Liver (tissue), 10 donors: ENCODE measurements at places on chromosomes 13 and 19.

GRCh38 chr19:17553256-17553655 is 2.2 kb upstream of the COLGALT1 start:
- no peak for DNase-seq

GRCh38 chr19:15862444-15862843 is 35.4 kb downstream of the CYP4F2 start:
- DNase-seq: no peak

GRCh38 chr19:13195678-13196077 is 45.5 kb downstream of the IER2 start:
- peak; percentile 68 for DNase-seq

GRCh38 chr19:33514885-33515551 is 6.6 kb downstream of the PEPD start:
- no peak for DNase-seq

GRCh38 chr13:62626771-62627170 is 1211.1 kb upstream of the PCDH20 start:
- no peak for DNase-seq

- peak; percentile 83 for DNase-seq
These were observed 1.1 kb downstream of the INTS6 start for GRCh38 chr13:51451467-51452360.

DNA sequence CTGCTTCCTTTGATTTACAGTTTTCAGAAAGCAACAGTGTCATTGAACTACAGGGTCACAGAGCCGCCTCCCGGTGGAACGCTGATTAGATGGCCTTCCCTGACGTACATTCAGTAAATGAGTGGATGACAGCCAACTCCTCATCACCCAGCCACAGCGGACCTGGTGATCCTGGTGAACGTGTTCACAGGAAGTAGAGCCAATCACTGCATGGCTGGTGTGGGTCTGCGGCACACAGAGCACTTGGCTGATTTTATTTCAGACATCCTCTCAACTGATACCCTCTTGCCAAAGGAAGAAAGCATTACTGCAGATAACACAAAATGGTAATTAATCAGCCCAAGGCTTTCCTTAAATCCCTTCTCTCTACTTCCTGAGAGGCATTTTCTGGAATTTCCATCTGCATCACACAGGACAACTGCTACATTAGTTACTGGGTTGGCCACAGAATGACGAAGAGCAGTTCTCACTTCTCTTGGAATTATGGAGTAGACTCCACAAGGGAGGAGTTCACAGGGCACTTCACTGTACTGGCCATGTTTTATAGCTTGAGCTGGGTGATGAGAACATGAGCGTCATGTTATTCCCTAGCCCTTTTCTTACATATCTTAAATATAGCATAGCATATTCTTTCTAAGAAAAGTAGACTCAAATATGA is 84.0 kb upstream of the SLC7A1 start:
- DNase-seq: no peak

DNA sequence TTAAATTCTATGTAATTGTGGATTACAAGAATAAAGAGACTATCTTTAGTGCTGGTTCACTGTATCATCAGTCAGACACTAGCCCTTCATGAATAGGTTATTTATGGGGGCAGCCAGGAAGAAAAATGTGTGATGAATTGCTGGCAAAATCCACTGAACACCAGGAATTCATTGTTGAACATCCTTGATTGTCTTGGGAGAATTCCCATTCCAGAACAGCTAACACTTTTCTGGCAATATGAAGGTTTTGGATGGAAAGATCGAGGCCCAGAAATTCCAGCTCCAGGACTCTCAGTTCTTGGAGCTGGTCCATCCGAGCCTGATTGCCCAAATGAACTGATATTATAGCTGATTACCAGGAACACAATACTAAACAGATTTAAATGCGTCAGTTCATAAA is 11.5 kb upstream of the SPART start:
- no peak for DNase-seq

GRCh38 chr13:44386913-44387556 is 13.4 kb downstream of the SERP2 start:
- DNase-seq: no peak

DNA sequence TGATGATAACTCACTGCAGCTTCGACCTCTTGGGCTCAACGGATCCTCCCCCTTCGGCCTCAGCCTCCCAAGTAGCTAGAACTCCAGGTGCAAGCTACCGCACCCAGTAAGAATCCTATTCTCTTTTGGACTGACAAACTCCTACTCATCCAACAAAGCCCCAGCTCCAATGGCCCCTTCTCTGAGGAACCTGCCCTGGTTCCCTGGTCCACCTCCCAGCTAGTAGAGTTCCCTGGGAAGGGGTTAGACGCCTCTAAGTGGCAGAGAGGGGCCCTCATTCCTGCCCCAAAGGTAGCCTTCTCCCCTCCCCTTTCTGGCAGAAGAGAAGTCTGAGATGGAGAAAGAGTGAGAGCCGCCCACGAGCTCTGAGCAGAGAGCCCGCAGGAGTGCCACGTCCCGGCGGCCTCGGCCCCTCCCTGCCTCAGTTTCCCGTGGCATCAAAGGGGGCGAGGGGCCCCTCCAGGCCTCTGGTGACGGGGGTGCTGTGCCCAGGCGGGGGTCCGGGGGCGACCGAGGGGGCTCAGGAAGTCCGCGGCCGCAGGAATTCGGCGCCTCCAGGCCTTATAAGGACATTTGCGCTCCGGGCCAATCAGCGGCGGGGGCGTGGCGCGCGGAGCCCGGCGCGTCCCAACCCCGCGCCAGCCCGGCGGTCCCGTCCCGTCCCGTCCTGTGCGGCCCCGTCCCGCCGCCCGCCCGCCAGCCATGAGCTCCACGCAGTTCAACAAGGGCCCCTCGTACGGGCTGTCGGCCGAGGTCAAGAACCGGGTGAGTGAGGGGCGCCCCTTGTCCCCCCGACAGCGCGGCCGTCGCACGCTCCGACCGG is at the start of gene CNN2:
TSS of gene CNN2 (plus strand) at position 649 of the 823 bp plus-strand sequence. CDS start at position 703, 54 bp downstream.
- peak; percentile 75 for DNase-seq

DNA sequence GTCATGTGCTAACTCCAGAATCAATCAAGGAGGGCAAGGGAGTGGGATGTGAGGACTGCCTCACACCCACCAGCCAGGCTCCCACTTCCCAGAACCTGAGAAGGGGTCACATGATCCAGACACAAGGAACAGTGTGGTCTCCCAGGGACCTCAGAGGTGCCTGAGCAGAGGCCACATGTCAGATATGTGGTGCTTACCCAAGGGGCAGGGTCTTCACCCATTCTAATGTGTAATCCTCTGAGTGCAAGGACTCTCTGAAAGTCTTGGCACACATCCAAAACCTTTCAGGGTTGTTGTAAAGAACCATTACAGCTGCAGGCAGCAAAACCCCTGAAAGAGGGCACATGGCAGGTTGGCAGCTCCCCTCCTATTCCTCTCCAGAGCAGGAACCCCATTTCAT is 656.6 kb downstream of the UQCRFS1 start:
- DNase-seq: no peak

GRCh38 chr13:98509271-98510155 is 67.4 kb downstream of the STK24 start:
- peak; percentile 77 for DNase-seq

DNA sequence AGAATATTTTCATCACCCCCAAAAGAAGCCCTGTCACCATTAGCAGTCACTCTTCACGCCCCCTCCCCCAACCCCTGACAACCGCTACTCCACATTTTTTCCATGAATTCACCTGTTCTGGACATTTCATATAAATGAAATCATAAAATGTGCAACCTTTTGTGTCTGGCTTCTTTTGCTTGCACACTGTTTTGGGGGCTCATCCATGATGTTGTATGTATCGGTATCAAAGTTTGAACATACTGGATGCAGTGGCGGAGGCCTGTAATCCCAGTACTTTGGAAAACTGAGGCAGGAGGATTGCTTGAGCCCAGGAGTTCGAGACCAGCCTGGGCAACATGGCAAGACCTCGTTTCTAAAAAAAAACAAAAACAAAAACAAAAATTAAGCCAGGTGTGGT is 7.2 kb downstream of the GADD45B start:
- no peak for DNase-seq

DNA sequence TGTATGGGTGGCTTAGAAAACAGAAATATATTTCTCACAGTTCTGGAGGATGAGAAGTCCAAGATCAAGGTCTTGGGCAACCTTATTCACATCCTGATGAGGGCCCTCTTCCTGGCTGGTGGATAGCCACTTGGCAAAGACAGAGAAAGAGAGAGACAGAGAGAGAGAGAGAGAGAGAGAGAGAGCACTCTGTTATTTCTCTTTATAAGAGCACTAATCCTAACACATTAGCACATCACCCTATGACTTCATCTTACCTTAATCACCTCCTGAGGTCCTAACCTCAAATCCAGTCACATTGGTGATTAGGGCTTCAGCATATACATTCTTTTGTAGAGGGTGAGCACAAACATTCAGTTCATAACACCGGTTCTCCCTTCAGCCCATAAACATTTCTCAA is 430.3 kb downstream of the EFNB2 start:
- DNase-seq: no peak

- no peak for DNase-seq
These were observed 138.8 kb upstream of the GJB6 start for GRCh38 chr13:20370815-20371421.

DNA sequence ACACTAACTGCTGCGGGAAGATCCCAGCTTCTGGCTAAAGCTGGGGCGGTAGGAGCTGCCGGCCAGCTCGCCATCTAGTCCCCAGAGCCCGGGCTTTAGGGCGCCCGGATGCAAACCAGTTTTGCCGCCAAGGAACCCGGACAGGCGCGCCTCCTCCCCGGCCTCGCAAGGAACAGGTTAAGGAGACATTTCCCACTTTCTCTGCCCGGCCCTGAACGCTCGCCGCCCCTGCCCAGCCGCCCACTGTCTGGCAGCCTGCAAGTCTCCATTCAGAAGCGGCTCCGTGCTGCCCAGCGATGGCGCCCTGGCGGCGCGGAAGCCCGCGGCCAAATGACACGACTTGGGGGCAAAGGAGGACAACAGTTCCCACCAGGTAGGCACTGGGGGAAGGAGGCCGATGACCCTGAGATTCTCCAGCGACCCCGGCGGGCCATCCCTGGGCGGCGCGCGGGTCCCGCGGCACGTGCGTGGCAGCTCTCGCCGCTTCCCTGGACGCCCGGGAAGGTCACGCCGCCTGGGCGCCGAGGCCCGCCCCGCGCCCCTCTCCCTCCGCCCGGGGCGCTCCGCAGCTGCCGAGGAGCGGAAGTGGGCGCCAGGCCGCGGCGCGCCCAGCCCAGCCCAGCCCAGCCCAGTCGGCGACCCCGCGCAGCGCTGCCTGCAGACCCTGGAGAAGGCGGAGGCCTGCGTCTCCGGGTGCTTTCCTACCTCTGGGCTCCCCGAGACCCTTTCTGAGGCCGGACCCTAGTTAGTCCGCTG is 42.2 kb upstream of the HNRNPA1L2 start:
- peak; percentile 44 for DNase-seq

DNA sequence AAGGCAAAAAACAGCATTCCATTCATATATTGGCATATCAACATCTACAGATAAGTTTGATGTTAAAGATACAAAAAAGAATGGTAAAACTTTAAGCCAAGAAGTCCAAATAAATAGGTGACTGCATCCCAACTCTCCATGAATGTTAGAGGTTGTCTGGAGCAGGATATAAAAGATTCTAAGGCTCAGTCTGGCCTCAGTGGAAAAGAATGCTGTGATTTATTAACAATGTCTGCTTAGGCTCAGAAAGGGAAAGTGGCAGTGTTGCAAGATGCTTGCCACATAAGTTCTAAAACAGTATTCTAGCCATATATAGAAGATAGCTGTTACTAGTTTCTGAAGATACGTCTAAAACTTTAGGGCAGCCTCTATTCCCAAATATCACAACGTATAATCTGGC is 179.8 kb upstream of the NBEA start:
- DNase-seq: no peak

DNA sequence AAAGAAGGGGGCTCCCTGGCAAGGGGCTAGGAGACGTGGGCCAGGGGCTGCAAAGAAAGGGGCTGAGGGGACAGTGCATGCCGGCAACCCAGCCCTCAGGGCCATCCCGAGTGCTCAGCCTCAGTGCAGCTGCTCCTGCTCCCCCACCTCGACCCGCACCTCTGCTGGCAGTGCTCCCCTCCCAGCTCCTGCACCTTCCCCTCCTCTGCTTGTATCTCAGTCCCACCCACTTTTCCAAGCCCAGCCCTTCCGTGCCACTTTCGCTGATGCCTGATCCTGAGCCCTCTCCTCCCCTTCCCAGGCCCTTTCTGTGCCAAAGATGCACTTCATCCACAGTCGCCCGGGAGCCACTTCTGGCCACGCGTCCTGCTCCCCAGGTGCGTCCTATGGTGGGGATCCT is 69.9 kb upstream of the KCTD15 start:
- no peak for DNase-seq

GRCh38 chr13:51364404-51365008 is 25.0 kb downstream of the SERPINE3 start:
- DNase-seq: no peak

- no peak for DNase-seq
These were observed 186.9 kb upstream of the IRS2 start for GRCh38 chr13:109973279-109973678.

GRCh38 chr13:33284916-33285315 is 639 bp downstream of the STARD13 start:
- no peak for DNase-seq

GRCh38 chr13:52997951-52998876 is 30.4 kb upstream of the OLFM4 start:
- no peak for DNase-seq

GRCh38 chr19:42114412-42114811 is 17.8 kb downstream of the POU2F2 start:
- DNase-seq: no peak

DNA sequence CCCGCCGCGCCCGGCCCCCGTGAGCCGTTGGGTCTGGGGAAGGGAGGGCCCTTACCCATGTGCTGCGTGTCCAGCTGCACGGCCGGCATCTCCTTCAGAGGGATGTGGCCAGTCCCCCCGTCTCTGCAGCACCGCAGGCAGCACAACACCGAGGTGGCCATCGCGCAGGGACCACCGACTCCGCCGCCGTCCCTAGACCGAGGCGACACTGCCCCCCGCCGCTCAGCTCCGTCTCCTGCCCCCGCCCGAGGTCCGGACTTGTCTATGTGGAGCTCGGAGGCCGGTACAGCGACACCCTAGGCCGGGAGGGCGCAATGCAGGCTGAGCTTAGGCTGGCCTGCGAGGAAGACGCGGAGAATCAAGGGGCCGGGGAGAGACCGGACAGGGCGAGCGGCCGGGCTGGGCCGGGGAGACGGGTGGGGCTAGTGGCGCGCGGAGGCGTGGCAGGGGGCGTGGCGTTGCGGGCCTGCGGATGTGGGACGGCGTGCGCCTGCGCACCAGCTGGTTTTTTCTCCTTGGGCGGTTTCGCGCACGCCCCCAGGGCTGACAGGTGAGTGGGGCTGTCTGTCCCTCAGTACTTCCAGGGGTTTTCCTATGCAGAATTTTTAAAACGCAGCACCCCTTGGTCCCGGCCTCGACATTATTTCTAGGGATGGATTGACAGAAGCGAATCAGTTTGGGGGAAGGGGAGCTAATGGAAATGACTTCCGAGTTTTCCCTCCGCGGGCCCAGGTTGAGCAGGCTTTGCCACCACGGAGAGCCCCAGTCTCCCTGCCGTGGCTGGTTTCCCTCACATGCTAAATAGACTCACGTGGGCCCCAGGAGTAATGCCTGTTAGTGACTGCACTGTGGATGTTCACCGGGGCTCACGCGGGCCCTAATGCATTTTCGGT is at the start of gene SPRYD7:
TSS of gene SPRYD7 (minus strand) at position 266 of the 893 bp plus-strand sequence. CDS start at position 161, 105 bp downstream.
- DNase-seq: peak; percentile 99

GRCh38 chr19:46134527-46134926 is 10.0 kb upstream of the IGFL3 start:
- no peak for DNase-seq
